GM19239 (cell line): ENCODE measurements at places on chromosomes 1 and 21.

DNA sequence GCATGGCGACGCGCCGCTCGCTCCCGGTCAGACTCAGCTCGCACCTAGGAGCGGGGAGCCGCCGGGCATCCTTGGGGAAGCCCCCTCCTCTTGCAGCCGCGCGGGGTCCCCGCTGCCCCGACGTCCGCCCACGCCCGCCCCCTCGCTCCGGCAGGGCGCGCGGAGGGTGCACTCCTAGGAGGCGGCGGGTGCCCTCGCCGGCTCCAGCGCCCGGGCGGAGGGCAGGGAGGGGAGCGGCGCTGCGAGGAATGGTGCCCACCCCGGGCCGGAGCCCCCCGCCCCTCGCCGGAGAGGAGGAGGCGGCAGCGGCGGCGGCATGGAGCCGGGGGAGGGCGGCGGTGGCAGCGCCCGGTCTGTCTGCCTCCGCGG is 488 bp downstream of the FAM78B start:
- DNase-seq = no peak

- DNase-seq = no peak
Observed at GRCh38 chr21:25186273-25186672, 421.0 kb downstream of the MRPL39 start.

DNA sequence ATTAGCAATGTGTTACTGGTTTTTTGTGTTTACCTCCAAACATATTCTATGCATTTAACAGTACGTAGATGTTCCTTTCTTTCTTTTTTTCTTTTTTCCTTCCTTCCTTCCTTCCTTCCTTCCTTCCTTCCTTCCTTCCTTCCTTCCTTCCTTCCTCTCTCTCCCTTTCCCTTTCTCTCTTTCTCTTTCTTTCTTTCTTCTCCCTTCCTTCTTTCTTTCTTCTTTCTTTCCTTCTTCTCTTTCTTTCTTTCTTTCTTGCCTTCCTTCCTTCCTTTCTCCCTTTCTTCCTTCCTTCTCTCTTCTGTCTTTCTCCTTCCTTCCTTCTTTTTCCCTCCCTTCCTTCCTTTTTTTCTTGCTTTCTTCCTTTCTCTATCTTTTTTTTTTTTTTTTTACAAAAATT is 46.2 kb upstream of the GNG12 start:
- DNase-seq = no peak

DNA sequence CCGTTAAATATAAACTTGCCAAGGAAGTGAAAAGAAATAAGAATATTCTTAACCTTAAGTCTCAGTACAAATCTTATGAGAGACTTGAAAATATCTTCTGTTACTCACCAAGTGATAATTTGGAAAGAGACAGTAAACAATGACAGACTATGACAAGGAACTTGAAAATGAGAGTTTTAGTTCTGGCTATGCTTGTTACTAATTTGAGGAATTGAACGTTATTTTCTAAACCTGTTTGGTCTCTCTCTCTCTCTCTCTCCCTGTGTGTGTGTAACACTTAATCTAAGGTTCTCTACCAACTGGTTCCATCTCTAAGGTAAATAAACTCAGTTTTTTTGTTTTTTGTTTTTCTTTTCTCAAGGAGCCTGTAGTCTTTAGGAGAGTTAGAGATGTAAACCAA is 161.8 kb downstream of the AMY1C start:
- no peak for DNase-seq

- DNase-seq = no peak
Observed at GRCh38 chr1:230768903-230769570, 21.8 kb downstream of the CAPN9 start.

- no peak for DNase-seq
Observed at GRCh38 chr1:109111386-109112055, 2.4 kb upstream of the ELAPOR1 start.

DNA sequence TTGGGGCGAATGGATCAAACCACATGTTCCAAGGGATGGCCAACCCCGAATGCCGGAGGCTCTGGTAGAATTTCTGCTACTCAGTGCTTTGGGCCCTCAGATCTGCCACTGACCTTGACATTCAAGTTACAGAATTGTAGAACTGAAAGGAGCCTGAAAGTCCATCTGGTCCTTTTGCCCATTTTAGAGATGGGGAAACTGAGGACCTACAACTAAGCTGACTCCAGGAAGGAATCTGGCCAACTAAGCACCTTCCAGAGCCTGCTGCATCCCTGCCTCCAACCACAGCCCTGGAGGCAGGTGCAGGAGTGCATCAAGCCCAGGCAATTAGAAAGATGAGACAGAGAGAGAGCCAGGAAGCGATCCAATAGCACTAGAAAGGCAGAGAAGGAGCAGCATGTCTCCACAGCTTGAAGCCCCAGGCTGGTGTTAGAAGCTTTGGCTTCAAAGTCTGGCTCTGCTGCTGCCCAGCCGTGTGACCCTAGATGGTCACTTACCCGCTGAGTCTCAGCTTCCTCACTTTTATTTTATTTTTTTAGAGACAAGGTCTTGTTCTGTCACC is 1.3 kb upstream of the CTRC start:
- DNase-seq = no peak

DNA sequence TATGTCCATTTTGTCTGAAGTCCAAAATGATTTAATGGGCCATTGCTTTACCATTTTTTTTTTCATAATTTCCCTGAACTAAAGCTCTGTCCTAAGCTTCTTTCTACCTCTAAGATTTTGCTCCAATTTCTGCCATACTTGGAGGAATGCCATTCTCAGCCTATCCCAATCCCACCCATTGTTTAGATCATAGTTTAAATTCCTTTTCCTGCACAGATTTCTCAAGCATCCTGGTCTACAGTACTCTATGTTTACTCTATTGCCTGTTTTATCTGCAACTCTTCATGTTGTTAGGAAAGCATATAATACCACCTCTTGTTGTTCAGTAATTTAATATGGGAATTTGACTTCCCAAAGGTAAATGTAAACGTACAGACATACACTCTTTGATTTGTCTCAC is 30.8 kb downstream of the ADAMTS1 start:
- DNase-seq = no peak

- DNase-seq = no peak
Observed at GRCh38 chr1:183578856-183579255, 11.4 kb downstream of the NCF2 start.

GRCh38 chr1:46638921-46639320 is 22.3 kb upstream of the MOB3C start:
- DNase-seq = no peak
